KBM-7 (cell line): ENCODE measurements at places on chromosomes 7 and 10.

- no peak for DNase-seq
Observed at GRCh38 chr7:2843711-2844152, 376 bp downstream of the GNA12 start.

DNA sequence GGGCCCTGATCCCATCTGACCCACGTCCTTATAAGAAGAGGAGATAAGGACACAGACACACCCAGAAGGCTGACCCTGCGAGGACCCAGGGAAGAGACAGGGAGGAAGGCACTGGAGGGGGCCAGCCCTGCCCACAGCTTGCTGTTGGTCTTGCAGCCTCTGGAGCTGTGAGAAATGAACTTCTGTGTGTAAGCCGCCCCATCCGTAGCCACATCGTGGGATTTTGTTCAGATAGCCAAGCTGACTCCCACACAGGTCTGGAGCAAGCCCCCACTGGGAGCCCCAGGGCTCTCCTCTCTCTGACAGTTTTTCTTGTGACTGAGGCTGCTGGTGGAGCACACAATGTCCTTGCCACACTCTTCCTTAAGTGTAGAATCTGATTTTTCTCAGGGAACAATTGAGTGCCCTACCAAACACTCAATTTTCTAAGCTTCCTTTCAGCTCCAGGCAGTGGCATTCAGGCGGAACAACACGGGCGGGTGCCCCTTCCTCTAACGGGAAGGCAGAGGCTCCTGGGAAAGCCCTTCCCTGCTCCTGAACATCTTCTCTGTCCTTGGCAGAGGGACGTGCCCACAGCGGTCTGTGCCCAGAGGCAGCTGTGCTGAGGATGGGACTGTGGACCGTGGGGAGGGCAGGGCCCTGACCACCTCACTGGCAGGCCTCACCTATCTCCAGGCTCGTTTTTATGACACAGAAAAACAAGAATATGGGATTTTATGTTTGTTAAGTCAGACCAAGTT is 160.6 kb upstream of the SHH start:
- DNase-seq = no peak

- DNase-seq = peak; percentile 80
Observed at GRCh38 chr7:35424869-35425495, 171.1 kb upstream of the TBX20 start.

GRCh38 chr10:95253007-95253406 is 37.8 kb downstream of the PDLIM1 start:
- peak; percentile 28 for DNase-seq

GRCh38 chr7:45692031-45692430 is 117.9 kb downstream of the ADCY1 start:
- DNase-seq = no peak

DNA sequence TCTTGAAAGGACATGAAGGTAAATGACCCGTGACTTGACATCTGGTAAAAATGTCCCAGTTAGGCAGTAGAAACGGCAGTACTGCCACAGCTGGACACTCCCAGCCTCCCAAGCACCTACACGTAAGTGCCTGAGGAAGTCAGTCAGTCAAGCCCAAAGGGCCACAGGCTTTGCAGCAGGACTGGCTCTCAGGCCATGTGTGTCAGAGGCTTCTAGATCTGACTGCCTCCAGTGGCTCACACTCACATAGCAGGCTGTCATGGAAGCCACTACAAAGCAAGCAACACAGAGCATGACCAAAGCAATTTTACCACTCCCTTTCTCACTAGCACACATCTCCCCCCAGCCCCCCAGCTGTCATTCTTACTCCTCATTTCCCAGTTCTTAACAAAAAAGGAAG is 17.8 kb upstream of the CCNJ start:
- DNase-seq = peak; percentile 43

- DNase-seq = peak; percentile 78
Observed at GRCh38 chr10:95266674-95267095, 24.1 kb downstream of the PDLIM1 start.

DNA sequence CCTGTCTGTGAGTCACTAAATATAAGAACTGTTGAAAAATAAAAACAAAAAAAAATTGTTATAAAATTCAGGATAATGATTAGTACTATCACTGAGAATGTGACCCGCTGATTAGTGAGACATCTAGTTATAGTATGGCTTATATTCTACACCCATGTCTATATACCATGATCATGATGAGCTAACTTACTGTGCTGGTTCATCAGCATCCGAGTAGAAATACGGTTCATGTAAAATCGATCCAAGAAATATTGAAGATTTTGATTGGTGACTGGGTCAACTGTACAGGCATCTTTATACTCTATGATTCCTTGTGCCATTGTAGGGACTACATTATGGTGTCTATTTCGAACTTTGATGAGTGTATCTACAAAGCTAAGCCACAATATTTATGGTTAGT is 3.7 kb downstream of the PDK4 start:
- no peak for DNase-seq

DNA sequence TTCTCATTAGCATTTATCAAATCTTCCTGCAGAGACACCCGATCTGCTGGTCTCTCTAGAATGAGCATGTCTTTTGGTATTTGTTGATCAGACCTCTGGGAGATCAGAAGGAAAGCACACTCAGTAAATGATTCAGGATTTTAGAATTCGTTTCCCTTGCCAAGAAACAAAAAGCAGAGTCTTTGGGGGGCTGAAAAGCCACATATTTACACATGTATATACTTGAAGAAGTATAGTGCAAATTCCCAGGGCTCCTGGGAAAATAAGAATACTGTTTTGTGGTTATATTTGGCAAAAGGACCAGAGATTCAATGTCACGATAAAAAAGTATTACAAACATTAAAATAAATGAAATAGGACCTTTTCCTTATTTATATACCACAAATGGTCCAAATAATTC is 100.2 kb downstream of the AGMO start:
- no peak for DNase-seq

DNA sequence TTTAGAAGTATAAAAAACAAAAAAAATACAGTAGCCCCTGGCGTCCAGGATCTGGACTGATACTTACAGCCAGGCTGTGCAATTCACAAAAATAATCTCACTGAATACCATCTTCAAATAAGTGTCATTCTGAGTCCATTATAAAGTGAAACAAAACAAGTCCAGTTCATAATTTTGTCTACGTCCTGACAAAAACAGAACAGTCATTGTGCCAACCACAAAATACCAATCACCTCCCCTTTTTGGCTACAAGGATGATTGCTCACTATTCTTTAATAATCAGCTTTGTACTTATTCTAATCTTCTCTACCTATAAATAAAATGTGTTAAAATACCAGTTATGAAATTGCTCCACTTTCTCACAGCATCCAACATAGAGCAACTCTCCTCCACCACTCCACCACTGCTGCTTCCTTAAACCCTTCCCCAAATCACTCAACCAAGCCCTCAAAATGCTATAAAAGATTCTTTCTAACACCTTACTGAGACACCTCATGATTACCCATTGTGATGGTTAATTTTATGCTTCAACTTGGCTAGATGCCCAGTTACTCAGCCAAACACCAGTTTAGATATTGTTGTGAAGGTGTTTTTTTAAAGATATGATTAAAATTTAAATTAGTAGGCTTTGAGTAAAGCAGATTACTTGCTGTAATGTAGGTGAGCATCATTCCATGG is 479.8 kb upstream of the SEMA3A start:
- peak; percentile 31 for DNase-seq

GRCh38 chr7:116730097-116731022 is 58.4 kb downstream of the MET start:
- DNase-seq = no peak

DNA sequence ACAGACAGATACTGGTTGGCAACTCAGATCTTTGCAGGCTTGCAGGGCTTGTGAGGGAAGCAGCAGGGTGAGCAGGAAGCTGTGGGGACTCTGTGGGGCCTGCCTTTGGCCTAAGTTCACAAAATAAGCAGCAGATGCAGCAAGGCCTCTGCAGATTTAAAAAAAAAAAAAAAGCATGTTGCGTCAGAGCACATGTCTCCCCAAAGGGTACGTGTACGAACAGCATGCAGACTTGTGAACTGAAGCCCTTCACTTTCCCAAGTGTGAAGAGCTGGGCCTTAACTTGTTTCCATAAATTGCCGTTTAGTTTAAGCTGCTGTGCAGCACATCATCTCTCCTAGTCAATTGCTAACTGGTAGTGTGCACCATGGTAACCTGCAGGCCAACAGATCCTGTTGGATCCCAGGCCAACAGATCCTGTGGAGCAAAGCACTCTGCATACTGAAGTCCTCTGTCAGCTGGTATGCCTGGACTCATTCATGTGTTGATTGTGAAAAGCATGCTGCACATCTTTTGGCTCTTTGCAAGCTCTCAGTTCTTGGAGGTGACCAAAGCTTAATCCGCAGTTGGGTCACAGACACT is 10.8 kb upstream of the XPNPEP1 start:
- peak; percentile 53 for DNase-seq

- no peak for DNase-seq
Observed at GRCh38 chr10:108862676-108863350, 1060.5 kb downstream of the XPNPEP1 start.

GRCh38 chr7:128168667-128169210 is 72.3 kb upstream of the LEP start:
- peak; percentile 40 for DNase-seq

- no peak for DNase-seq
Observed at GRCh38 chr7:21357151-21358097, 70.5 kb upstream of the SP4 start.

GRCh38 chr10:124181656-124182055 is 88.3 kb upstream of the CHST15 start:
- no peak for DNase-seq

DNA sequence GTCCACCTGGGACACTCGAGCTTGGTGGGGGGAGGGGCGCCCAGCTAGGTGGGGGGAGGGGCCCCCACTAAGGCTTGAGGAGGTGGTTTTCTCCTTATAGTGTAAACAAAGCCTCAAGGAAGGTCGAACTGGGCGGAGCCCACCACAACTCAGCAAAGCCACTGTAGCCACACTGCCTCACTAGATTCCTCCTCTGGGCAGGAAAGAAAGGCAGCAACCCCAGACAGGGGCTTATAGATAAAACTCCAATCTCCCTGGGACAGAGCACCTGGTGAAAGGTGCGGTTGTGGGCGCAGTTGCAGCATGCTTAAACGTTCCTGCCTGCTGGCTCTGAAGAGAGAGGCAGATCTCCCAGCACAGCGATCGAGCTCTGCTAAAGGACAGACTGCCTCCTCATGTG is 133.1 kb downstream of the SNX13 start:
- DNase-seq = no peak

GRCh38 chr10:7400068-7400715 is 10.6 kb downstream of the SFMBT2 start:
- no peak for DNase-seq

GRCh38 chr10:101031796-101032636 is 982 bp downstream of the SFXN3 start:
- DNase-seq = peak; percentile 44

GRCh38 chr7:69772718-69773436 is 174.6 kb downstream of the AUTS2 start:
- DNase-seq = no peak

DNA sequence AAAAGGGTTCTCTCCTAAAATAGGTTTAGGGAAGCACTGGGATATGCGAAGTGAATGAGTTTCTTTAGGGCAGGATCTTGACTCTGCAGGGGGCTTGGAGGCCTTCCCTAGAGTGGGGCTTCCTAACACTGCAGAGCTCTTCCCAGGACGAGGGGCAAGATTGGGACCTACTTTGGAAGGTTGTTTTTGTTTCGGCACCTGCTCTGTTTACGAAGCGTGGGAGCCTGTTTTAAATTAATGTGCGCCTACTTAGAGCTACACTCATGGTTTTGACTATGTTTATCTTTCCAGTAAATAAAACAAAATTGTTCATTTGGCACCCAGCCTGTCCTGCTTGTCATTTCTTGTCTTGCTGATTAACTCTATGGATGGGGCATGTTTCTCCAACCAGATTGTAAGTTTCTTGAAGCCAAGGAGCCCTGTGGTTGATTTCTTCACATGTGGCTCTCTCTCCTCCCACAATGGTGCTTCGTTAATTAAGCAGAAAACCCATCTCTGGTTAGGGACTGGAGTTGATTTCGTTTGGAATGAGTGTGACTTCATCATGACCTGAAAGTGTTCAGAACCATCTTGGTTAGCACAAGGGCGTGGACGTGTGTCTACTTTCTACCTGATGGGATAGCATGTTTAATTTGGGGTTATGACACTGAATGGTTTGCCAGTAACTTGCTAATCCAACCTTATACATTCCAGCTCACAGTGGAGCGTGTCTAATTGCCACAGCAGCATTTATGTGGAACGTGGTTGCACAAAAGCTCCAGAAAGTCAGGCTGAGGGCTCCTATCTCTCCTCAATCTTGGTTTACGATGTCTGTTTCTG is 98.1 kb downstream of the TCF7L2 start:
- DNase-seq = no peak

- DNase-seq = no peak
Observed at GRCh38 chr7:16504019-16504418, 22.6 kb upstream of the LRRC72 start.

GRCh38 chr7:85638394-85638793 is 451.5 kb upstream of the SEMA3D start:
- DNase-seq = no peak

DNA sequence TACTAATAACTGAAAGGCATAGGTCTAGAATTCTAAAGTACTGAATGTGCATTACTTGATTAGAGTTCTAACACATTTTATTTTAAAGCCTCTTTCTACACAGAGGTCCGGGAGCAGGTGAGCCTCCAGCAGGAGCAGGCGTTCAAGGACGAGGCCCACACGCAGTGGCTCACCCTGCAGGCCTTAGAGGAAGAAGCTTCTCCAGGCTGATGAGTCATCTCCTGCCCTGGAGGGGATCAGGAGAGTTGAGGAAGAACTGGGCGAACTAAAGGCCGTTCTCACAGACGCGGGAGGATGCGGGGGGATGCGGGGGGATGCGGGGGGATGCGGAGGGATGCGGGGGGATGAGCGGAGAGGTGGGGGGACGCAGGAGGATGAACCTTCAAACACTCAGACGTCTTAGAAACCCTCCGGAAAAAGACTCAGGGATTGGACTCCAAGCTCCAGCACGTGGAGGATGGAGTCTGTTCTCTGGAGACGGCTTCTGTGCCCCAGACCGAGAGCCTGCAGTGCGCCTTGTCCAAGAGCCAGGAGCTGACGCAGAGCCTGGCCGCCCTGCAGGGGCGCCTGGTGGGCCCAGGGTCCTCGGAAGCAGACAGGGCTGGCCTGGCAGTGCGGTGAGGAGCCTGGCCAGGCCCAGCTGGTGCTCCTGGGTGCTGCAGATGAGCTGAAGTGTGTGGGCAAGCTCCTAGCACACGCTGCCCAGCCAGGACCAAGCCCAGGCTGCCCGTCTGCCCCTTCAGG is 433.7 kb upstream of the TPK1 start:
- no peak for DNase-seq

- DNase-seq = no peak
Observed at GRCh38 chr7:112076324-112076723, 129.9 kb downstream of the DOCK4 start.

- DNase-seq = peak; percentile 69
Observed at GRCh38 chr7:112162142-112162766, 43.9 kb downstream of the DOCK4 start.

DNA sequence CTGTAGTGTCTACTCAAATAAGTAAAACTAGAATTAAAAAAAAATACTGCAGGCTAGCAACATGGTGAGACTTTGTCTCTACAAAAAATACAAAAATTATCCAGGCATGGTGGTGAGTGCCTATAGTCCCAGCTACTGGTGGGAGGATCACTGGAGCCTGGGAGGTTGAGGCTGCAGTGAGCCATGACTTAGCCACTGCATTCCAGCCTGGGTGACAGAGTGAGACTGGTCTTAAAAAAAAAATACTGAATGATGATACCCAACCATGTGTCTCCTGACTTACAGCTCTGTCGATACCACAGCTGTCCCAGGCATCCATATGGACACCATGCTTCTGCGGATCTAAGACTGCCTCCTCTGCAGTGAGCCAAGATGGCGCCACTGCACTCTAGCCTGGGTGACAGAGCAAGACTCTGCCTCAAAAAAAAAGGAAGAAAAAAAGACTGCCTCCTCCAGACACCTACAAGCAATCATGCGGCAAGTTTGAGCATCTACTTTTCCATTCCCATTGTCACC is 7.9 kb upstream of the FRAT1 start:
- no peak for DNase-seq
